Activated T-helper 1 cell treated with Interleukin-2 at 50 U/mL for 16 hours (primary cell): ENCODE measurements at places on chromosomes 3 and 15.
A peak's percentile ranks its signal among the peaks of the same experiment; 100 is the strongest.

DNA sequence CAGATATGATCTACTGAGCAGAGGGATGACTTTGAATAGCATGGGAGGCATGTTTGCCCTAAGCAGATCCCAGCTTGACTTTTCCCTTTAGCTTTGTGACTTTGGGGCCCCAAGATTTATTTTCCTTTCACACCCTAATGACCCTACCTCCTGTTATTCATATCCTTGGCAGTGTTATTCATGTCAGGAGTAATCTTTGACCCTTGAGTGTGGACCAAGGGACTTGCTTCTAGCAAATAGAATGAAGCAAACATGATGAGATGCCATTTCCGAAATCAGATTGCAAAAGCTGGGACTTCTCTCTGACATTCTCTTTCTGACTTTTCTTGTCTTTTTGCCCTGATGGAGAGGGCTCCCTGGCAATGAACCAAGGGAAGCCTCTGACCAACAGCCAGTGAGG lies 415.4 kb upstream of the PROK2 start:
- DNase-seq, result no peak

DNA sequence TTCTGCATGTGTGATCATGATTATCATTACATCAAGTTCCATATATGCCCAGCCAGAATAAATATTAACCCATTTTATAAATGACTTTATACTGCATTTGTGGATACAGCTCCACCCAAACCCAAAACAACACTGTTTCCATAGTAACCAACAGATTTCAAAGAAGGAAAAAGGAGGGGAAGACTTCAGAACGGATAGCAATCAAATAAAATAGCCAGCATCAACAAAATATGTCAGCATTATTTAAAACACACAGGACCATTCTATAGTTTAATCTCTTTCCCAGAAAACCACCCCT lies 114.4 kb downstream of the FOXP1 start:
- no peak for DNase-seq

GRCh38 chr15:80500021-80500420 lies 95.8 kb downstream of the ARNT2 start:
- DNase-seq, result no peak

GRCh38 chr3:124299831-124300230 lies 307.9 kb upstream of the ROPN1 start:
- DNase-seq, result no peak

- peak; percentile 1 for DNase-seq
Observed at GRCh38 chr3:51434746-51435327, 43.8 kb downstream of the RBM15B start.

DNA sequence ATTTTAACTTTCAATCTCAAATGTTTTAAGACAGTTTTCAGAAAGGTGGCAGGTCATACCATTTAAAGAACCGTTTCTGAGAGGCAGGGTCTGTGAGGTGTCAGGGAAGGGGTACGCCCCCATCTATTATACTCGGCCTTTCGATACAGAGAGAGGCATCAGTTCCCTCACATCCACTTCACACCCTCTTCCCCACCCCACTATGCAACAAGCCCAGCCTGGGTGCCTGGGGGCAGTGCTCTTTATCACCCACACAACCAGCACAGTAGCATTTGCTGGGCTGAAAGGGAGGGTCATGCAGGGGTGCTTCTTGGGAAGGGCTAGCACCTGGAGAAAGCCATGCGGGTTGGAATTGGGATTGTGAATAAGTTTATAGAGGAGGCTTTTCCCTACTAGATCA lies 56.0 kb upstream of the KCNMB2 start:
- DNase-seq, result no peak

DNA sequence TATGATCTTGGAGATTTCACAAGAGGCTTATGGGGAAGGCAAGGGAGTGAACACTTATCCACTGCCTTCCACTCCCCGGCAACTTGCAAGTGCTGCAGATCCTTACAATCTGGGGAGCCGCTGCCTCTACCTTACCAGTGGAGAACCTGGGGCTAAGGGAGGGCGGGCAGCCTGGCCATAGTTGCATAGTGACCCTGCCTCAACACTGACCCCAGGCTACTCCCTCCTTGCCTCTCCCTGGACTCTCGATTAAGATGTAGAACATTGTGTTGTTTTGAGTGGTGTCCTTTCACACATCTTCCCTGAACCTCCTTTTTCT lies 30.6 kb downstream of the SLC6A11 start:
- DNase-seq, result no peak

- DNase-seq, result no peak
Observed at GRCh38 chr3:16888785-16889607, 4.2 kb downstream of the PLCL2 start.

- DNase-seq, result no peak
Observed at GRCh38 chr15:40776537-40777141, 6.9 kb downstream of the C15orf62 start.

GRCh38 chr15:52336529-52336928 lies 40.9 kb upstream of the MYO5C start:
- DNase-seq, result no peak

DNA sequence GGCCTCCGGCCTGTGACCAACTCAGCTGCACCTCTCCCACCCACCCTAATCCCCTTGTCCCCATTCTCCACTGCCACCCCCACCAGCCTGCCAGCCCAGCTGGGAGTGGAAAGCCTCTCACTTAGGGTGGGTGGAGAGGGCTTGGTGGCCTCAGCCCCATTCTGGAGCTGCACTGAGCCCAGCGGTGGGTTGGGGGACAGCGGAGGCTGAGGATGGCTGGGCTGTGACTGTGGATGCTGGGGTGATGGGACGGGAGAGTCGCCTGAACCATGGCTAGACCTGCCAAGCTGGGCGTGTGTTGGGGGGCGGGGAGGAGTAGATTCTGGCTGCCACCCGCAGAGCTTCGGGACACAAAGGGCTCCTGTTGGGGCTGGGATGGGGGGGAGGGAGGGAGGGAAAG lies 1.8 kb downstream of the CLCN2 start:
- DNase-seq, result no peak

DNA sequence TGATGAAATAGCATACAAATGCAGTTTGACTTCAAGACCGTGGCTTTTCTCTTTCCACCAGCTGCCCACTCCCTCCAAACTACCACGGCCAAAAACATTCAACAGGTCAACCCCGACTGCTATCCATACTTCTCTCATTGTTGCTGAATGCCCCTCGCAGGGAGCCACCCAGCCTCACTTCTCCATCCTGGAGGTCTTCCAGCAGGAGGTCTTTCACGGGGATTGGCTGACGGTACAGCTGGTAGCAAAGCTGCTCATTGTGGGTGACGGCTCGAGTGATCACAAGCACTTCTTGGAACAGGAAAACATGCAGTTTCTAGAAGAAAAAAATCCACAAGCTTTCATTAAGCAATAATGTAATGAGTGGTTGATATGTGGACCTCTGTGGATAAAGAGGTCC lies 49.0 kb upstream of the TASOR start:
- DNase-seq, result no peak

- no peak for DNase-seq
Observed at GRCh38 chr3:45371621-45372020, 16.8 kb upstream of the LARS2 start.

- no peak for DNase-seq
Observed at GRCh38 chr3:108830991-108831614, 8.5 kb downstream of the TRAT1 start.

DNA sequence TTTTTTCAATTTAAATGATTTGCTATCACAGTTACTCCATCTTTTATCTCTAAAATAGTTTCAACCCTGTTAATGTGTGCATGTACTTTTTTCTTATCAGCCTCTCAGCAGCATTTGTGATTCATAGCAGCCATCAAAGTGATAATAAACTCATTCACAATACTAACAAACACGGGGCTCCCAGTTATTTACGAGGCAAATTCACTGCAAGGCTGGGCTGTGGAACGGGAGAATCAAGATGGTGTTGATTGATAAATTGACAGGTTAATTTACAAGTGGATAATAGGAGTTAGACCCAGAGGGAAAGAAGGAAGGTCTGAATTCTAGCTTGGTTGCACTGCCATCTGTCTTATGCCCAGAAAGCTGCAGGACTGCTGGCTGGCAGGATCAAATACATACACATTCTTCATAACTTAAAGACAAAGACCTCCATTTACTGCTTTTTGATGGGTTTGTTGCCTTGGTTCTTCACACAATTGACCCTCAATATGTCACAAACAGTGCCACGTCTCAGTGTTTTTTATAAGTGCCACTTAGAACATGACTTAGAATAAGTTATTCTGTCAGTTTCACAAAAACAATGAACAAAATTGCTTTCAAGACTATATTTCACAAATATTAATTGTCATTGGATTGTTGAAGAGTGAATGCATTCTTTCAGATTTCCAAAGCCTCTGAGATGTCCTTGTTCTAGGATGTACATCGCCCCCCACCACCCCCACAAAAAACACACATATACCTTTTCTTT lies 562.8 kb downstream of the NR2F2 start:
- no peak for DNase-seq

DNA sequence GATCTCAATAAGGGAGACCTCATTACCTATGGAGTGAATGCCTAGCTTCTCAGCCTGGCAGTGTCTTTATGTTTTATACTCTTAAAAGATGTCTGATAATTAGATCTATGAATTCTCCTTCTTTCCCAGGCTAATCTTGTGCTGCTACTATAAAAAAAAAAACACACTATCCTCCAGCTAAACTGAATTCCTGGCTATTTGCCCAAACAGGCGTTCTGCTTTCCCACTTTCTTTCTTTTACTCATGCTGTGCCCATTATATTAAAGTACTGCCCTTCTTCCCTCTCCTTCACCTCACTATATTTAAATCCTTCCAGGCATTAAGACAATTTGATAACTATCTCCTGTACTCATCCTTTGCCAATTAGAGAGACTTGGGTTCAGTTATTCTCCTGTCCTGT lies 1134.9 kb downstream of the ROBO2 start:
- no peak for DNase-seq

DNA sequence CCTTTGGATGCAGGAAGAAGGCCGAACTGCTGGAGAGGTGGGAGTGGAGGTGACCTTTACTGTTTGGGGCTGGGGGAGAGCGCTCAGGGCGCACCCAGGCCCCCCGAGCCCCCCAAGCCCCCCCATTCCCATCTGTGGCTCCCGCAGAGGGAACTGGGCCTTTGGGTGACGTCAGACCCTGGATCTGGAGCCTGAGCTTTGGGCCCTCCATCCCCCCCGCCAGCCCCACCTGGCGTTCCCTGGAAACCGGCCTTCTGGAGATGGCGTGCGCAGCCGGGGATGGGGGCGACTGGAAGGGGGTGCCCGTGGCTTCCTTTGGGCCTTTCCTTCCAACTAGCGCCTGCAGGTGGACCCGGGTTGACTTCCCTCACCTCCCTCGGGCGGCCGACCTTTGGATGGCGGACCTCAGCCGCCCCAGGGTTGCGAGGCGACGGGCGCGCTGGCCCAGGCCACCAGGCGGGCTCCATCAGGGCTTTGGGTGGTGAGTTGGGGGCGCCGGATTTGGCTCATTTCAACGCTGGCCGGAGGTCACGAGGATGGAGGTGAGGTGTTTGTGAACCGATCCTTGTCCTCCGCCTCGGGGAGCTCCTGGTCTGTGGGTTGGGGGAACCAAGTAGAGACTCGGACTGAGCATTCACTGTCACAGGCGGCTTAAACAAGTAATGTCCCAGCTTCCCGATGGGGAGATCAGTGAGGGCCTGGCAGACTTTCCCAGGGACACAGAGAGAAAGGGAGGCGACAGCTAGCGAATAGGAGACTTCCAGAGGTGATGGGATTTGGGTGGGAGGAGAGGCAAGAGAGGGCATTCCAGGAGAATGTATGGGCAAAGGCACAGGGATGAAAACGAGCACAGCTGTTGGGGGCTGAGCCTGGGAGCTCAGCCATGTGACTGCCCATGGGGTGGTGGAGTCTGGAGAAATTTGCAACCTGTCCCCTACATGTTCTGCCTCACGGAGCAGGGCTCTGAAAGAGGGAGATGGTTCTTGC lies 709 bp downstream of the SCAMP5 start:
- DNase-seq, result no peak
